ENCODE measurements at places on chromosomes 12 and 14.

GRCh38 chr12:14769466-14769968 lies 33.8 kb downstream of the WBP11 start:
- DNase-seq = no peak

DNA sequence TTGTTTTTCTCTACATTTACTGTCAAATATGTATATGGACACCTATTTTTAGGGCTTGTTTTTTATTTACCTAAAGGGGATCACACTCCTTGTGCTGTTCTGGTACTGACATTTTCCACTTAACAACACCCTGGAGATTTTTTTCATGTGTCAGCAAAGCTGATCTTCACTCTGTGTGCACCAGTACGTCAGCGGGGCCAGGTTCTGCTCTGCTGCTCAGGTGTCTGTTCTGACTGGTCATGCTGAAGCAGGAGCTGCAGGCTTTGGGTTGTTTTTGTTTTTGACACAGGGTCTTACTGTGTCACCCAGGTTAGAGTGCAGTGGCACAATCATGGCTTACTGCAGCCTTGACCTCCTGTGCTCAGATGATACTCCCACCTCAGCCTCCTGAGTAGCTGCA lies 81.9 kb upstream of the CCND2 start:
- no peak for DNase-seq

- no peak for DNase-seq
Measured at GRCh38 chr14:104443391-104444158, 136.0 kb upstream of the C14orf180 start.

DNA sequence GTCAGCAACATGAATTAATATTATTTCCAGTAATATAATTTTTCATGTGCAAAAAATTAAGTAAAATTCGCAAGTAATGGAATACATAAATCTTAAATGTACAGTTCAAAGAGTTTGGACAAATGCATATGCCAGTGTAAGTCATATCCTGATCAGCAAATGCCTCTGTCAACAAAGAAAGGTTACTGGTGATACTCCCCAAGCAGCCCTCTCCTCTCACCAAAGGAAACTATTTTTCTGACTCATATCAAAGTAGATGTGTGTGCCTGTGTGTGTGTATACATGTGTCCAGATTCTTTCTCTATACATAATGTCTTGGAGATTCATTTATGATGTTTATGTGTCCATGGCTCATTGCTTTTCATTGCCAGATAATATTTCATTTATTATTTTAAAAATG lies 1035.0 kb downstream of the SLC16A7 start:
- DNase-seq = no peak

DNA sequence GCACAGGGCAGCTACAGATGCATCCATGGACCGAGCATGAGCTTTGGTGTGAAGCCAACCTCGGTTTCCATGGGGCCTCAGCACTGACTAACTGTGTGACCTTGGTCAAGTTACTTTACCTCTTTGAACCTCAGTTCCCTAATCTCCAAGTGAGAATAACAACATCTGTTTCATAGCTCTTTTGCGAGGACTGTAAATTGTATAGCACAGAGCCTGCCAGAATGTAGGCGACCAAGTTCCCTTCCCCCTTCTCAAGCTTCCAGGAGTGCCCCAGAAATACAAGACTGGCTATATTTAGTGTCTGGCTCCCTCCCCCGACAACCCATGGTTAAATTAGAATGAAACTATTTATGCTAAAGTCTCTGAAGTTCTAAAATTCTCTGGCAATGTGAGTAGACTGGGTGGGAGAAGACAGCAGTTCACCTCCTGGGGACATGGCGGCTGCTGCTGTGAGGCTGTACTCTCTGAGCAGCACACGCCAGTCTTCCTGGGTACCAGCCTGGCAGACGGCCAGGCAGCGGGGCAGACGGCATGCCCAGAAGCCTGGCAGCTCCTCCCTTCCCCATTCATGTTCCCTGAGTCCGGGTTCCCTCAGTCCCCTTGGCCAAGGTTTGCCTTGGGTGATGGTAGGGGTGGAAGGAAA lies 22.0 kb upstream of the TMED10 start:
- no peak for DNase-seq
